Hematopoietic multipotent progenitor cell treated with erythropoietin and hydrocortisone succinate and interleukin-3 and kit ligand, for 6 days (in vitro differentiated cells): ENCODE measurements at places on chromosomes 16 and 17.

- no peak for DNase-seq
Measured at GRCh38 chr17:75430159-75430974, 24.9 kb upstream of the GRB2 start.

DNA sequence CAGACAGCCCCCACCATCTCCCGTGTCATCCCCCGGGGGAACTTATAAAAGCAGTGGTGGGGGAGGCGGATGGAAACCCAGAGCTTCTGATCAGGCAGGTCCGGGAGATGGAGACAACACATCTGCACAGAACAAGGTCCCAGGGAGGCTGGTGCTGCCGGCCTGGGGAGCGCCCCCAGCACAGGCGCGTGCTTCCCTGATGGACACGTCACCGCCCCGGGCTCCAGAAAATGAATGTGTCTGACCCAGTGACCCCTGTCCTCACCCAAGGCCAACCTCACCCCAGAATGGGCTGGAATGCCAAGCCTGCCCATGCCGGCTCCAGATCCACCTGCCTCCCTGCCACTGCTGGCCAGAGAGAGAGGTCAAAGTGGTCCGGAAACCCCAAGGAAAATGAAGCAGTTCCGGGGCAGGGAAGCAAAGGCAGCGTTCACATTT, 12.5 kb downstream of the SLC7A5 start:
- DNase-seq = no peak

DNA sequence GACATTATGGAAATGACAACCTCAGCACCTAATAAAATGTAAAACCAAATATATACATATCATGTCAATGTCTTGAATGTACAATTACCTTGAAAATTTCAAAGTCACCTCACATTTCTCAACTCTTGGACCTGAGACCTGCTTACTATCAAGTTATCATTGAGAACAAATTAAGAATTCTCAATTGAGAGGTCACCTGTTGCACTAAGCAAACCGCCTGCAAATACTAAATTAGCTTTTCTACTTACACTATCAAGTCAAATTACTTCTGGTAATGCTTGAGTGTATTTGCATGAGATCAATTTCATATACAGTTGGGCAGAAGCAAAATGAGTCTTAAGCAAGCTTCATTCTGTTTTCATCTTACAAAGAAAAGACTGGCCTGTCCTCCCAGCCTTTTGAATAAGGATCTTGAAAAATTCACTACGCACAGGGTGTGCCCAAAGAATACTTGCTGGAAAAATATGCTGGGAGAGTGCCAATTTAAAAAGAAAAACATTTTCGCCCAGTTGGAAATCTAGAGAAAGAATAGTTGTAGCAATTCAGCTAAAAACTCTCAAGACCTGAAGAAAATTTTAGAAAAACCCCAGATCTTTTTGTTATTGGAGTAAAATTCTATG, 35.7 kb downstream of the KANSL1 start:
- no peak for DNase-seq

DNA sequence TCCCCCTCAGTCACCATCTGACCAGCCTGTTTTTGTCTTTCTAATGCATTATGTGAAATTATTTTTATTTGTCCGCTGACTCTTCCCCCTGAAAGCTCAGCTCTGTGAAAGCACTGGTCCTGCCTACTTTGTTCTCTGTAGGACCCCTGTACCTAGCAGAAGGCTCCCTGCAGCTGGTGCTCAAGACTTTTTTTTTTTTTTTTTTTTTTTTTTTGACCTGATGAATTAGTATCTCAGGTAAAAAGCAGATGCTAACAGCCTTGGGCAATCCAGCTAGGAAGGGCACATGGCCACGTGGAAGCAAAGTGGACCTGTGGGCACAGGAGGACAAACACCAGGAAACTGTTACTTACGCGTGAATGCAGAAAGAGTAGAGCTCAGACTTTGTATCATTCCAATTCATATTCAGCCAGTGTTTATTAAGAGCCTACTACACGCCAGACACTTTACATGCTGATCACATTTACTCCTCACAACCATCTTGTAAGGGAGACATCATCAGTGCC, 629 bp upstream of the UNC119 start:
- DNase-seq = no peak

DNA sequence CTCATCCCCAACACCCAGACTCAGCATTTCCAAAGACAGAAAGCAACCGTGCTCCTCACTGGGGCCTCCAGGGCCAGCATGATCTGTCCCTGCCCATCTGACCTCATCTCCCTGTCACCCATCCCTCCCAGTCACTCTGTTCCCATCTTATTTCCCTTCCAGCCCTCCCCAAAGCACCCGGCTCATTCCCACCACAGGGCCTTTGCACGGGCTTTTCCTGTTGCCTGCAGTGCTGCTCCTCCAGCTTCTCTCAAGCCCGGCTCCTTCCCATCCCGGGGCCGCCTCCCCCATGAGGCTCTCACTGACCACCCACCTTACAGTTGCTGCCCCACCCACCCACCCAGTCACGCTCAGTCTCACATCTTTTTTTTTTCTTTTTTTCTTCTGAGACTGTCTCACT, 54.8 kb downstream of the RMI2 start:
- DNase-seq = no peak

GRCh38 chr17:39625198-39625785, 1.5 kb upstream of the PPP1R1B start:
- DNase-seq = no peak

- DNase-seq = peak; percentile 49
Measured at GRCh38 chr17:45857977-45858708, 13.5 kb downstream of the SPPL2C start.

GRCh38 chr17:81373536-81374160, 21.6 kb upstream of the BAHCC1 start:
- no peak for DNase-seq

GRCh38 chr16:17520561-17520960, 49.8 kb upstream of the XYLT1 start:
- peak; percentile 7 for DNase-seq

DNA sequence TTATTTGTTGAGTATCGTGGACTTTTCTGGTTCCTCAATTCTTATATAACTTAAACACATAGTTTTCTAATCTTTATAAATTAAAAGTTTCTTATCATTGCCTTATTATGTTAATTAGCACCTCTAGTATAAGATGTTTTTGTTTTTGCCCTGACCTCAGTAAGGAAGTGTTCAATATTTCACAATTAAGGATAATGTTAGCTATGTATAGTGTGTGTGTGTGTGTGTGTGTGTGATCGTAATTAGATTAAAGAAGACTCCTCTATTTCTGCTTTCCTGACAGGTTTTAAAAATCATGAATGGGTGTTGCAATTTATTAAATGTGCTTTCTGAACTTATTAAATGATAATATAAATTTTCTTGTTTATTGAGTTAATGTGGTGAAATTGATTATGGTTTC, 12.0 kb downstream of the IL21R start:
- no peak for DNase-seq

DNA sequence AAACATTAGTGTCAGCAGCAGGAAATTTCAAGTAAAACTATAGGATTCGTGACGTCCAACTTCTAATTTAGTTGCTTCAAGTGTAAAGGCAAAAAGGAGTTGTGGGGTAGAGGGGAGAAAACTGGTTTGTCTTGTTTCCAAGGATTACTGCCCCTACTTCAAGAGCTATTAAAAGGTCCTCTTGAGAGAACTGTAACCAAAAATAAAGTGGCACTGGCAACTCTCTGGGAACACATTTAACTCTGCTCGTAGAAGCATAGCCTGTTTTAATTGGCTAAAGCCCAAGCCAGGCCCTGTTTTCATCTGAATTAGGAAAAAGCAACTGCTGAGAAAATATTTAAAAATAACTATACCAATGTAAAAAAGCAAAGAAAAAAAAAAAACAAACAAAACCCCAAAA, 51.8 kb upstream of the AKAP1 start:
- DNase-seq = no peak

GRCh38 chr16:30539000-30539964, 4.6 kb upstream of the ZNF747 start:
- no peak for DNase-seq

GRCh38 chr17:61400717-61401388, 1.2 kb downstream of the TBX2 start:
- no peak for DNase-seq

DNA sequence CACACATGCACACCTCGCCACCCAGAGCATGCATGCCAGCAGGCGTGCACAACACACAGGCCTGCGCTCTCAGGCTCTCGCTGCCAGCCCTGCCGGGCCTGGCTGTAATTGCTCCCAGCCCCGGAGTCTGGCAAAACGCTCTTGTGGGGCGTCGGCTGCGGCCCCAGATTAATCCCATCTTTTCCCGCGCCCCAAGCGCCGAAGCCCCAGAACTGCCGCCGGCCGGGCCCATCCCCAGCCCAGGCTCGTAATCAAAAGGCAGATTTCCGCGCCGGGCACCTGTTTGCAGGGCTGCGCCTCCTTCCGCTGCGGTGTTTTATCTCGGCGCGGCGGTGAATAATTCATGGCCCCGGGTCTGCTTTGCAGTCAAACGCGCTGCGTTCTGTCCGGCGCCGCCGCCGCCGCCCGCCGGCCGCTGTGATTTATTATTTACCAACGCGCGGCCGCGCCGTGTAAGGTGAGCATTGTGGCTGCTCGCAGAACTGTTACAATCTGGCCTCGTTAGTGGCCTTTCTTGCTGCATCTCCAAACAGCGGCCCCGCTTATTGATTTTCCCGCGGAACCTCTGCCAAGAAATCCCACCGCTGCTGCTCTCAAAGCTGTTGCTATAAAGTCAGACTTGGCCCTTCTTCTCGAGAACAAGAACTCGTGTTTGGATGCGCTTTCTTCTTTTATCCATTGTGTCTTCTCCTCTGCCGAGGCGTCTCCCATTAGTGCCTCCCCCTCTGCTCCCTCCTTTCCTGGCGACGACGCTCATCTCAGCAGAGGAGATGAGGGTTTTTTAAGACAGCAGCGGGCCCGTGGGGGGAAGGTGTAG, 126.1 kb downstream of the IRX5 start:
- peak; percentile 4 for DNase-seq

DNA sequence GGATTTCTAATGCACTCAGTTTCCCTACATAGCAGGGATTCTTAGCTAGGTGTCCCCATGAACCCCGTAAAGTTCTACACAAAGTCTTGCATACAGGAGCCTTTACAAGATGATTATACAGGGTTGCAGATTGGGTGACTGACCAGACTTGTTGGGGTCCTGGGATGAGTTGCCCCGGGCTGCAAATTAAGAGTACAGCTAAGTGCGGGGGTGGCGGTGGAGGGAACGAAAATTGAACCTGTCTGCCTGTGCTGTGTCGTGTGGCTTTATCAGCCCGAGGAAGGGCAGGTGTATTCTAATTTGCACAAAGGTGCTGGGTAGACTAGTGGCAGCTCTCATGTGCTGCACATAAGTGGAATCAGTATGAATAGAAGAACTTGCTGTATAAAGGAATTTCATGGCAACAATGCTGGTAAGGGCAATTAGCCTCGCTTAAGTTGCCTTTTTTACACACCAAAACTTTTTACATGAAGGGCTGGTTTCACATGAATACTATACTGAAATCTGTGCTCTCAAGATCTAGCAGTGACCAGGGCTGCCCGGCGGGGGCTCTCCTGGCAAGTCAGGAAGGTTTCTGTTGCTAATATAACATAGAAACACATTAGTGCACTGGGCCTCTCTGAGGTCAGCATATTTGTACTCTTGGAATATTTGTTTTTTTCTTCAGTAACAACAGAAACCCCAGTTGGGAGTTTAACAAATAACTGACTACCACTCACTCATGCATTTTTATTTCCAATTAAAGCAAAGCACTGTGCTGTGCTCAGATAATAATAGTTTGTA, 50.7 kb downstream of the ADCY7 start:
- DNase-seq = no peak

DNA sequence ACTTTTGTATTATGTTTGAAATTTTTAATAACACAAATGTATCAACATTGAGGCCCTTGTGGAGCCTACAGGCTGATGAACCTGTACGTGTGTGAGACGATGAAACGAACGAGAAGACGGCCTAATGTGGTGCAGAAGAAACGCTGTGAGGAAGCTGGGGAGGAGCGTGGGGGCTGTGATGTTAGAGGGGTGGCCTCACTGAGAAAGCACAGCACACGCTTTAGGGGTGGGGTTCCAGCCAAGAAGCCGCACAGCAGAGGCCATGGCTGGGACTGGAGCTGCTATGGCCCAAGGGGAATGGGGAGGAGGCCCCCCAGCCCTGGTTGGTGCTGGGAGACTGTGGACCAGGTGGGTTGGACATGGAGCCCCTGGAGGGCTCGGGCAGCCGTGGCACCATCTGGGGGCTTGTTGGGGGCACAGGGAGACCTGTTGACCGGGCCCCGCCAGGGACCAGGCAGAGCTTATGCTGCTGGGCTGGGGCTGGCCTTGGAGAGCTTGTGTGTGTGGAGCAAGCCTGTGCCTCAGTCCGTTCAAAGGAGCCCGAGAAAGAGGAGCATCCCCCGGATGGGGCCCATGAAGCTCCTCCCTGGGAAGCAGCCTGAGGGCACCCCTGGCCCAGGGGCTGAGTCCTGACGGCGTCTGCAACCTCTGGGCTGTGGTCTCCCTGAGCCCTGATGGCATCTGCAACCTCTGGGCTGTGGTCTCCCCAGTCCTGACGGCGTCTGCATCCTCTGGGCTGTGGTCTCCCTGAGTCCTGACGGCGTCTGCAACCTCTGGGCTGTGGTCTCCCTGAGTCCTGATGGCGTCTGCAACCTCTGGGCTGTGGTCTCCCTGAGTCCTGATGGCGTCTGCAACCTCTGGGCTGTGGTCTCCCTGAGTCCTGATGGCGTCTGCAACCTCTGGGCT, 44.7 kb downstream of the METRNL start:
- DNase-seq = no peak

DNA sequence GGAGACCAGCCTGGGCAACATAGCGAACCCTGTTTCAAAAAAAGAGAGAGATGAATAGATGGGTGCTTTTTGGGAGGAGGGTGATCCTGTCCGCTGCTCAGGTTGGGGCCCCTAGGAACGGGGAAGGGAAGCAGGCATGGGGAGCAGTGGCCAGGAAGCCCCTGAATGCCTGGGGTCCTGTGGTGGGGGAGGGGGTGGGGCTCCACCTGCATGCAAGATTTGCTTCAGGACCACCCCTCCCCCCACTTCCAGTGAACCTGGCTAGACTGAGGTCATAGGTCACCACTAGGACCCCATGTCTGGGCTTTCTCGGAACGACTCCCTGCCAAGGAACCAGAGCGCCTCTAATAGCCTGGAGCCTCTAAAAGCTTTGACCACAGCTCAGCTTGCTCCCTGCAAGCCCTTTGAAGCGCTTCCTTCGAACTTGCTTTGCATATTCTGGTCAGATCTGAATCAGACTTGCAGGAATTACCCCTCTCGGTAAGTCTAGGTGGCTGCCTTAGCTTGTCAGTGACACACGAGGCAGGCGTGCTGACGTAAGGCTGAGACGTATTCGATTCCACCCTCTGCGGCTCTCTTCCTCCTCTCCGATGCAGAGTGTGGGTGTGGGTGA, 3.7 kb downstream of the SOCS3 start:
- DNase-seq = peak; percentile 62

- DNase-seq = no peak
Measured at GRCh38 chr16:51010817-51011216, 140.3 kb downstream of the SALL1 start.
